ENCODE measurements at places on chromosomes 16 and 17.

- DNase-seq, result peak; percentile 42
Measured at GRCh38 chr17:4980644-4981216, 6.7 kb downstream of the CAMTA2 start.

DNA sequence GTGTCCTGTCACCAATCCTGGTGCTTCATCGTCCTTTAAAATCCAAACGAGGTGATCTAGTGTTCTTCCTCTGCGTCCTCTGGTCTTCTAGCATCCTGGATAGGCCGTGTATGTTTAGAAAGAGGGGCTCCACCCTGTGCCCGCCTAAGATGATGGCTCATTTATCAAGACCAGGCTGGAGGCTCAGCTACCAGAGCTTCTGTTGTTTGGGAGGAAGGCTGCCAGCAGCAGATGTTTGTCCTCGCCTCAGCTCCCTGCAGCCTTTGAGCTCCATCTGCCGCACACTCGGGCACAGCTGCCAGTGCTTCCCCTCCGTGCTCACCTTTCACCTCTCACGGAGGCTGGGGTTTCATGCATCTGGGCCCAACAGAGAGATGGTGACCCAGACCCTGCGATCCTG lies 954.7 kb upstream of the RBFOX1 start:
- DNase-seq, result no peak

DNA sequence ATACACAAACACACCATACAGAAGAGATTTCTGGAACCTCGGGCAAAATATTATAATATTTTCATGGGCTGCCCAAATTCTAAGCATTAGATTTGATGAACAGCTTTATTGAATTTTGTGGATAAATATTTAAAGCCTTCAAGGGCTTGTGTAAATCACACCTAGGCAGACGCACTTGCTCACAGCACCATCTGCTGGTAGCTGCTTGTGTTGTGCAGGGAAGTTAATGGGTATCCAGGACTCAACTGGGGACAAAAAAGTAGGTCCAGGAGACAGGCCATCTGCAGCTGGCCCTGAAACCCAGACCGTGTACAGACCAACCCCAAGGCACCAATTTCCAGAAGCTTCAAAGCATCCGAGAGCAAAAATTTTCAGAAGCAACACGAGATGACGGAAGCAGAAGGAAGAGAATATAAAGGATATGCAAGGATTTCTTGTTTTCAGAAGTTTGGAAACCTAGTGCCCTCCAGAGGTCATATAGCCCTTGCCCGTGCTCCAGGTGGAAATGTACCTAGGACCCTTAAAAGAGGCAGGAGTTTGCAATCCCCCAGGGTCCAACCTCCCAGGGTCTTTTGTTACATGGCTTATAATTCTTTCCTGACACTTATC lies 140.0 kb downstream of the CHD9NB start:
- no peak for DNase-seq

DNA sequence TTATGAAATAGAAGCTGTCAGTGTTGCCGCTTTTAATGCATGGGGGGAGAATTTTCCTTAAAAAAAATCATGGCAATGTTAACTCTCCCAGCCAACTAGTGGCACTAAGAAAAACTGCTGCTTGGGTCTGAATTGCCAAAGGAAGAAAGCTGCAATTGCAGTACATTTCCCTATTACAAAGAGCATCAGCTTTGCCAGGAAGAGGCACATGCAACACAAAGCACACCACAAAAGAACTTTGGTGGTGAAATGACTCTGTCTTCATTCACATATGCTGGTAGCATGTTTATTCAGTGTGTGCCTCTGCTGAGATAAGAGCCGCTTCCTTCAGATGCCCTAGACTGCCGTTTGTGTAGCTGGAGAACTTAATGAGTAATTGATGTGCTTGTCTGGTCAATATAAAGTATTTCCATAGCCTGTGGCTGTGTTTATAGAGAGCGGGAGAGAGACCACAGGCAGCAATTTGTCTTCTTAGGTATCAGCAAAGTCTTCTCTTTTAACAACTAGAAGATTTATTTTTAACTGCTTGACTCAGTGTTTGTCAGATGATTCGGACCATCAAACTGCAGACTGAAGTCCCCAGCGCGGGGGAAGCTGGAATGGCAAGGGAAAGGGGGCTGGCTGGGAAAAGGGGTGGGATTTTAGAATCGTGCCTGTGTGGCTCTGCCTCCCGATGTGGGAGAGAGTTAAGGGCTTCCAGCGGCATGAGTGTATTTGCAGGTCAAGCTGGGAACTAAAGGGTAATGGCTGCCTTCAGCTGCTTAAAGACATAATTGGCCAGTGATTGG lies 115.1 kb downstream of the MRTFB start:
- DNase-seq, result no peak

- no peak for DNase-seq
Measured at GRCh38 chr16:74760007-74760767, 14.4 kb downstream of the FA2H start.

GRCh38 chr17:42886283-42887176 lies 14.1 kb upstream of the G6PC1 start:
- DNase-seq, result no peak

- no peak for DNase-seq
Measured at GRCh38 chr17:81999587-81999975, 22.2 kb downstream of the ASPSCR1 start.

DNA sequence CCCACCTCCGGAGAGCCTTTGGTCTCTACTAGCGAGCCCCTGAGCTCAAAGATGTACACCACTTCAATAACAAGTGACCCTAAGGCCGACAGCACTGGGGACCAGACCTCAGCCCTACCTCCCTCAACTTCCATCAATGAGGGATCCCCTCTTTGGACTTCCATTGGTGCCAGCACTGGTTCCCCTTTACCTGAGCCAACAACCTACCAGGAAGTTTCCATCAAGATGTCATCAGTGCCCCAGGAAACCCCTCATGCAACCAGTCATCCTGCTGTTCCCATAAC lies 702 bp downstream of the SPN start:
- no peak for DNase-seq

GRCh38 chr16:24291932-24292331 lies 35.8 kb downstream of the CACNG3 start:
- no peak for DNase-seq

Measured in activated T-helper 1 cell treated with anti-CD3 and anti-CD28 coated beads, Interleukin-12 subunit alpha, Interleukin-12 subunit beta, Interleukin-2, Interleukin-4 antibody, amounts not matched to agents 30 ng/mL and 10 ng/mL and 1 ng/mL, durations not matched to agents 14 hours and 24 hours and 36 hours (primary cell).